Activated CD4-positive, CD25-positive, alpha-beta regulatory T cell treated with anti-CD3 and anti-CD28 coated beads, Interleukin-2, amount 50 U/mL, for 72 hours (primary cell): ENCODE measurements at places on chromosomes 1 and 21.

DNA sequence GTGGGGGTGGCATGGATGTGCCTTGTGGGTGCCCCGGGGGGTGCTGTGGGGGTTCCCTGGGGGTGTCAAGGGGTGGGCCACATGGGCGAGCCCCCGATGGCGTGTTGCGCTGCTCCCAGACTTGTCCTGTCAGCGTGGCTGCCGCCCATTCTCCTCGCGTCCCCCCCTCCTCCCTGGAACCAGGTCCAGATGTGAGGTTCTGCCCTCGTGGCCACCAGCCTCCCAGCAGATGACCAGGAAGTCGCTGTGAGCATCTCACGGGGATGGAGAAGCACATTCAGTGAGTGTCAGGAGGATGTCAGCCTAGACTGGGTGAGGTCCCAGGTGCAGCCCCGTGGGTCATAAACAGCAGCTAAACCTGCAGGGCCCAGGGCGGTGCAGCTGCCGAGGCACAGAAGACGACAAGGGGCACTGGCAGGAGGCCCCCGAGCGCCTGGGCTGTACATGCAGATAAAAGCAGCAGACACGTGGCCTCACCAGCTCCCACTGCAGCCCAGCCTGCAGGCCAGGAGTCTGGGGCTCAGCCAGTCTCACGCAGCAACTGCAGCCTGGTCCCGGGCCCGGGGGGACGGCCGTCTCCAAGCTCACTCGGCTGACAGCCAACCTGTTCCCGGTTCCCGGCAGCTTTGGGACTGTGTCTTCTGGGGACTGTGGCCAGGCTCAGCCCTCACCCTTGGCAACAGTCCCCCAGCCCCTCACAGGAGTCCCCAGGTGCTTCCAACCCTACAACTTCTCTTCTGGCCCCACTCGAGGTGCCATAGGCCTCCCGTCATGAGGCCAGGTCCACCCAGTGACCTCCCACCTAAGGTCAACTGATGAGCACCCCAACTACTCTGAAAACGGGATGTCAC, 17.5 kb upstream of the COL6A2 start:
- DNase-seq = peak; percentile 28

GRCh38 chr1:22806584-22806983, 95.9 kb downstream of the EPHB2 start:
- DNase-seq = no peak

DNA sequence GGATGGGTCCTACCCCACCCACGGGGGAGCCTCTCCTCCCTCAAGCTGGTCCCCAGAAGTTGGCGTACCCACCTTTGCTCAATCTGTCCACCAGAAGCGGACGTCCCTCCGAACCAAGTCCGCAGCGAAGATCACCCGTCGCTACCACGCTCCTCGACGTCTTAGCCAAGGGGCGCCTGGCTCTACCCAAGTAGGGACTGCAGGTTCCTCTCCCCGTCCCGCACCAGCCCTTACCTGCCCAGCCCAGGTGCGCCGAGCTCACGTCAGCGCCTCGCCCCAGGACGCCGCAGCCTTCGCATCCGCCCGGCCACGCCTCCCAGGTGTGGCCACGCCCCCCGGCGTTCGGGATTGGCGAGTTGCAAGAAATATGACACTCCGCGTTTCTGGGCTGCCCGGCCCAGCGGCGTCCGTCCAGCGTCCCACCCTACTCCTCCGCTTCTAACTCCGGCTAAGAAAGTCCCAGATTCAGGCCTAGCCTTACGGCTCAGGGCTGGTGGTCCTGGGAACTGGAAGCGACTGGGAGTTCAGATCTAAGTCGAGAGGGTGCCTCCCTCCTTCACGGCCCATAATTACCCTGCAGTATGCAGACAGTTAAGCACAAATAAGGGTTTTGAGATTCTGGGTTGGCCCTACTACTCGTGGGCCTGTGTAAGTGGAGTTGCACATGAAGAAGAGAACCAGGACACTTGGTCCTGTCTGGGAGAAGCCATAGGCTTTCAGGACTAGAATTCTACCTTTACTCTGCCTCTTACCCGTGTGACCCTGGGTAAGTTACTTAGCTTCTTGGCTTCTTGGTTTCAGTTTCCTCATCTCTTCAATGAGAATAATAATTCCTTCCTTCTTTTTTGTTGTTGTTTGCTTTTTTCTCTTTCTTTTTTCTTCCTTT, at the start of gene IRF6:
Gene IRF6 (minus strand): TSS at position 268 of the 886 bp plus-strand sequence. CDS start 4,729 bp downstream, outside the sequence.
- DNase-seq = peak; percentile 65

DNA sequence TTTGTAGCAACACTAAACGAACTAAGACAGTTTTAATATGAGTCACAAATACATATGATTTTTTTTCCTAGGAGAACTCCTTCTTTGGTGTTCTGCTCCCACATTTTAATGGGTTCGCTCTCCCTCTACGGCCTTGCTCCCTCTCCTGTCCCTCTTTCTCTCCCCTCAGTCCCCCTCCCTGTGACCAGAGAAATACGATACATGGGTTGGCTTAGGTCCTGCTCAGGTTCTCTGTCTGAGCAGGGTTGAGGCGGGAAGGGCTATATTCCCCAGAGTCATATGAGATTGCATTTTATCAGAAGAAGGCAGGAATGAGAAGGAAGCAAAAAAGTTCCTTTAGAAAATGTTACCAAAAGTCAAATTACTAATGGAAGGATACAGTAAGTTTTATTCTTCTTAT, 44.6 kb downstream of the UBE2U start:
- DNase-seq = no peak

GRCh38 chr1:107835151-107835670, 129.8 kb downstream of the VAV3 start:
- no peak for DNase-seq

- no peak for DNase-seq
Observed at GRCh38 chr1:54408147-54409066, 2.2 kb upstream of the SSBP3 start.

DNA sequence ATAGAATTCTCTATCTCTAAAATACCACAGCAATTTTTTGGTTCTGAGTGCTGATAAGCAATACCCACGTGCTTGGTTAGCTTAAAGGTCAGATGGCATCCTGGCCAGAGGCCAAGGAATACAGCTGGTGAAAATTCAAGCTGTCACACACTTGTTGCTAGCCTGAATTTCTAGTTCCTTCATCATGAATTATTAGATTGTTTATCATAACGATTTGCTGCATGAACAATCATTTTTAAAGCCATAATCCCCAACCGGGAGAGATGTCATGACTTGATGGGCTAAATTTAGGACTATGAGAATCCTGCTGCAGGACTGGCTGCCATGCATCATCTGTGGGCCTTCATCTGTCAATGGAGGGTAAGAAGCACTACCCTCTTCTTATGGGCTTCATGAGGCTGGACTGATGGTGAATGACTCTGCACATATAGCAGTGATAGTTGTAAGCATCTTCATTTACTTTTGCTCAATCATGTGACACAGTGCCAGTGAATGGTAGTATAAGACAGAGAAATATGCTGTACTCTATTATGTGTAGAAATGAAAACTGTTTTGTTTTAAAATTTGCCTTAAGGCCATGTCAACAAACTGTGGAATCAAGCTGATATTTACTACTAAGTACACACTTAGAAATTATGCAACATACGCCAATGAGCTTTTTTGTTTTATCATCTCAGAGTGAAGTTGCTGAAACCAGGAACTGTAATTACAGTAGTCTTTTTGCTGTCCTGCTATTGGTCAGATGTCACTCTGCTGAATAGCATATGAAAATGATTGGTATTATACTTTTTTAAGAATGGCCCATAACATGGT, 80.5 kb upstream of the RALGPS2 start:
- DNase-seq = no peak

DNA sequence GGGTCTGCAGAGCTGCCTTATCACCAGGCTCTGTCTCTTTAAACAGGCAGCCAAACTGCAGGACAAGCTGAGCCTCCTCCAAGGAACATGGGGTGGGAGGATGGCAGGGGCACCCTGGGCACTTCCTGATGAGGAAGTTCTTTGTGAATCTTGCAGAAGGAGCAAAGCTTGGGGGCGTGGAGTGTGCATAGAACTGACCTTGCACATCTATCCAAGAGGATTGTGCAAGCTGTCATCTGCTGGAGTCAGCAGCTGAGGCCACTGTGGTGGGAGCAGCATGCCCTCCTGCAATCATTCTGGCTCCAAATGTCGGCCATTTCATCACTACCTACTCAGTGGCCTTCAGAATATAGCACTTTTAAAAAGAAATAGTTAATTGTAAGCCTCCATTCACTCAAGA, 182.2 kb downstream of the AJAP1 start:
- DNase-seq = no peak

DNA sequence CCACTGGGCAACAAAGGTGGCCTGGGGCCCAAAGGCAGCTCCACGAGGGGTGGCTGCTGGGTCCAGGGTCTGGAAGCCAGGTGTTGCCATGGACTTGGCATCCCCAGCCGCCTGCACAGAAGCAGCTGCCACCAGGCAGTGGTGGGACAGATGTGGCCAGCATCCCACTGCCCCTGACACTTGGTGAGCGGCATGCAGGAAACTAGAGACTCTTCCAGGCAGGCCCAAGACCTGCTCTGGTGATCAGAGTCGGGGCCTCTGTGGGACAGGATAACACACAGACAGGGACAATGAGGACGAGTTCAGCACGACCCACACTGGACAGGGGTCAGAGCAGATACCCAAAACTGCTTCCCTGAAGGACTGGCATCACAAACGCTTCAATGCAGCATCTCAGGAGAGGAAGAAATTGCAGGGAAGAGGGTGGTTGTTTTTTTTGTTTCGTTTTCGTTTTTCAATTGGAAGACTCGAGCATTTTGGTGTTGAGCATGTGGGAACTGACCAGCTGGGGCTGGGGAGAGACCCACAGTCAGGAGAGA, 34.1 kb upstream of the RNF187 start:
- no peak for DNase-seq

- DNase-seq = no peak
Observed at GRCh38 chr1:91876040-91876470, 9.9 kb downstream of the TGFBR3 start.

- DNase-seq = no peak
Observed at GRCh38 chr1:76379506-76379905, 305.0 kb downstream of the ST6GALNAC3 start.

DNA sequence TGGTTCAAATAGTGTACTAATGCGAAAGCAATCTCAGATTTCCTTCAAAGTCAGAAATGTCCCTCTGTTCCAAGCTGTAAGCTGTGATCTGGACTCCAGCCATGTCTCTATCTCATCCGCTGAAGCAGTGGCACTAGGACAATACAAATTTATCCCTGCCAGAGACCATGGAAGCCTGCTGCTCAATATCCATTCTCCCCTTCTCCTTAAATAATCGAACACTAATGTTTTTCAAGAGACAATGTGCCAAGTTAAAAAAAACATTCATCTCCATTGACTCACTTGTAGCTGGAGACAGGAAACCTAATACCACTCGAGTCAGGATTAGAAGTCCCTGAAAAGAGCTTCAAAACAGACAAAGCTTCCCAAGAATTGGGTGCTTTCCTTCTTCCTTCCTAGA, 38.5 kb upstream of the PGBD5 start:
- DNase-seq = no peak

DNA sequence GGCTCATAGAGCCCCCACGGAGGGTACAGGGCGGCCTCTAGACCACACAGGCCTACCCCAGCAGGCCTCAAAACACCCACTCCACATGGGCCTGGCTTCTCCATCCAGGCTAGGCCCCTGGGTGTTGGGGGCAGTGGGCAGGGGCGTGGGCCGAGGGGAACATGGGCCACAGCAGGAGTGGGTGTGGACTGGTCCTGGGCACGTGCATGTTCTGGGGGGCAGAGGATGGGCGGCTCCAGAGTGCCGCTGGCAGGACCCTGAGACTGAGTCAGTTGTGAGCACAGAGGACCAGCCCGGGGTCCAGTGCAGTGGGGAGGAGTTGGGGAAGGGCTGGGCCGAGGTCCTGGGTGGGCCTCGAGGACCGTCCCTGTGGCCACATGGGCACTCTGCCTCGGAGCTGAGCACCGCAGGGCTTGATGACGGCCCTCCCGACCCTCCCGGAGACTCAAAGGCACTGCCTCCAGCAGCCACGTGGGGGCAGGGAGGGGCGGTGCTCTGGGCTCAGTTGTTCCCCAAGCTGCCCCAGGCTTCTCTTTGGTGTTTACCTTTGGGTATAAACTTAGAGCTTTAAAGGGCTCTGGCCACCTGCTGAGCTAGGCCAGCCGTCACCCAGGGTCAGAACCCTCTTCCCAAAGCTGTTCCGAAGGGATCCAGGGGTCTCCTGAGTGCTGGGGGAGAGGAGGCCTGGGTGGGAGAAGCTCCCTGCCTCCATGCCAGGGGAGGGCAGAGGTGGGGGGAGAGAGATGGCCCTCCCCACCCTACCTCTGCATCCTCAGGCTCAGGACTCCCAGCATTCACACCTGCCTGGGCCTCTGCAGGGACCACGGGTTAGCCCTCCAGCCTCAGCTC, 79.9 kb downstream of the MORN1 start:
- peak; percentile 51 for DNase-seq

DNA sequence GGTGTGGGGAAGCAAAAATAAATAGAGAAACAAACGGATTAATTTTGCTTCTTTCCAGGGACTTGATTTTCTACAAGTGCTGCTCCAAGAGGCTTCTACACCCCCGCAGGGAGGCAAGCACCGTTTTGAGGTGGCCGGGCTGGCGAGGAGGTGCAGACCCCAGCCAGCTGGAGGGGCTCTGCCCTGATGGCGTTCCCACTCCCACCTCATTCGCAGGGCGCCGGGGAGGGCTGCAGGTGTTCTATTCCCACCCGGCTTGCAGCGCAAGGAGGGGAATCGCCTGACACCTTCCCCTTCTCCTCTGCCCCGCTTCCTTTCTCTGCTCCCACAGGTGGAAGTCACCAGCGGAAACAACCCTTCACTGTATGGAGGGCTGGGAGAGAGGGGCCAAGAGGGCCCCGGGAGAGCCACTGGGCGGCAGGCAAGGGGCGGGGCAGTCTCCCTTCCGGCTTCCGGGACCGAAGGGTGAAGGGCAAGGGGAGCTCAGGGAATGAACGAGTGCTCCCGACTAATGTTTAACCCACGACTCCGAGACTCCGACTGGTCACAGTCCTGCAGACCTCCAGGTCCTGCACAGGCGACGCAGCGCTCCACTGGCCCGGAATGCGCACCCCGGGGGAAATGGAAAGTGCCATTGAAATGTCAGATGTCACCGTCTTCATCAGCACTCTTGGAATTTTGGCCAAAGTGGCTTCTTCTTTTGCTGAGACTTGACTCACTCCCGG, 29.1 kb downstream of the TEX35 start:
- peak; percentile 60 for DNase-seq

DNA sequence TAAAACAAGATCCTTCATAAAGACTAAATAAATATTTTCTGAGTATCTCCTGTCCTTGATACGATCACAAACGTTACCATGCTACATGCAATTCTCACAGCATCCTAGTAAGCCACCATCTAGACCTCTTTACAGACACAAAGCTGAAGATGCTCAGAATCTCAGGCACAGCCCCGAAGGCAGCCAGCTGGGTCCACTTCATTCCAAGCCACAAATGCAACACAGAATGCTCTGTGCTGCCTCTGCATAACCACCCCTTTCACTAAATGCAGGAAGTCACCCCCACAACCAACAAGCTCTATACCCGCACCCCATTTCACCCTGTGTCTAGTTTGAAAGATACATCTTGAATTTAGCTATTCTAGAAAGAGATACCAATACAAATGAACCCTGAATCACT, 12.9 kb downstream of the RCAN1 start:
- DNase-seq = no peak

DNA sequence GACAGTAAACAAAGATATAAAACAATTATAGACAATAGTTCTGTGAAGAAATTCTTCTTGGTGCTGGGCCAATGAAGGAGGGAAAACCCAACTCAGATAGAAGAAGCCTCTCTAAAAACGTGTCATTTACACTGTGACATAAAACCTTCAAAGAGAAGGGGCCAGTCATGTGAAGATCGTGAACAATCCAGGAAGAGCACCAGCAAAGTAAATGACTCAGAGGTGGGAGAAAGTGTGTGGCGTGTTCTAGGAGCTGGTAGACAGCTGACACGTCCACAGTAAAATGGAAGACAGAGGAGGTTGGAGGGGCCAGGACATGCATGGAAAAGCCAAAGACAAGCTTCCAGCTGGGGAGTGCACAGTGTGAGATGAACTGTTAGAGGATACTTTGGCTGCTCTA, 143.6 kb downstream of the VAV3 start:
- no peak for DNase-seq
